Stimulated activated CD8-positive, alpha-beta memory T cell treated with anti-CD3 and anti-CD28 coated beads, Interleukin-2, amount 100 ng/mL, for 1 hour (primary cell): ENCODE measurements at places on chromosomes 5 and 9.

DNA sequence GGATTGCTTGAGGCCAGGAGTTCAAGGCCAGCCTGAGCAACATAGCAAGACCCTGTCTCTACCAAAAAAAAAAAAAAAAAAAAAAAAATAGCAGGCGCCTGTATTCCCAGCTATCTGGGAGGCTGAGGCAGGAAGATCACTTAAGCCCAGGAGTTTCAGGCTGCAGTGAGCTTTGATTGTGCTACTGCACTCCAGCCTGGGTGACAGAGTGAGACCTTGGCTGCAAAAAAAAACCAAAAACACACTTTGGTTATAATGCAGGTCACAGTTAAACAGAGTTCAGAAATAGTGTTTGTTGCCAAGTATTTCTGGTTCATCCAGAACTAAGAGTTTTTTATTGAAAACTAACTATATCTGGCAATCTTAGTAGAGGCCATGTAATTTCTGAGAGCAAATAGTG lies 24.1 kb upstream of the IL6ST start:
- DNase-seq, result no peak

DNA sequence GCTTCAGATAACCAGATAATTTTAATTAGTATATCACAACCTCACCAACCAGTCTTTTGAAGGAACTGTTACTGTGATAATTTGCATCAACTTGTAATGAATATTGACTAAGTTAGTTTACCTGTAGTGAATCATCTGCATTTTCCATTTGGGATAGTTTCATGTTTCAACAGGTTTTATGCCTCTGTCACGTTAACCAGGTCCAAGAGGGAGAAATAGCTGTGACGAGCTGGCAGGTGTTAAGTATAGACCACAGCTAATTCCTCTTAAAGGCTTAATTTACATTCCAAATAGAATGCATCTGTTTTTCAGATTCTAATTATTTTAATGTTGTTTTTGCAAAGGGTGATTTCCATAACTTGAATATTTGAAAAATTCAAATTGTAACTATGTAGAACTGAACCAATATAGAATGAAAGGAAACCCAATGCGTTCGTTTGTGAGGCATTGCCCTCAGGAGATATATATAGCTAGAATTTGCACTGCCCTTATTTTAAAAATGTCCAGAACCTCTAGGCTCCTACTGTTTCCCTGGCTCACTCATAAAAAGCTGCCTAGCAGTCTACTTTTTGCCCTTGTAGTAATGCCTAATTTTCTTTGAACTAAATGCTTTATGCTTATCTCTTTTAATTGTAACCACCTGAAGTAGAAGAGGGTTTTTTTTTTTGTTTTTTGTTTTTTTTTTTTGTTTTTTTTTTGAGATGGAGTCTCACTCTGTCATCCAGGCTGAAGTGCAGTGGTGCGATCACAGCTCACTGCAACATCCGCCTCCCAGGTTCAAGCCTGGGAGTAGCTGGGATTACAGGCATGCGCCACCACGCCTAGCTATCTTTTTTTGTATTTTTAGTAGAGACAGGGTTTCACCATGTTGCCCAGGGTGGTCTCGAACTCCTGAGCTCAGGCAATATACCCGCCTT lies 270.5 kb downstream of the SMARCA2 start:
- no peak for DNase-seq

DNA sequence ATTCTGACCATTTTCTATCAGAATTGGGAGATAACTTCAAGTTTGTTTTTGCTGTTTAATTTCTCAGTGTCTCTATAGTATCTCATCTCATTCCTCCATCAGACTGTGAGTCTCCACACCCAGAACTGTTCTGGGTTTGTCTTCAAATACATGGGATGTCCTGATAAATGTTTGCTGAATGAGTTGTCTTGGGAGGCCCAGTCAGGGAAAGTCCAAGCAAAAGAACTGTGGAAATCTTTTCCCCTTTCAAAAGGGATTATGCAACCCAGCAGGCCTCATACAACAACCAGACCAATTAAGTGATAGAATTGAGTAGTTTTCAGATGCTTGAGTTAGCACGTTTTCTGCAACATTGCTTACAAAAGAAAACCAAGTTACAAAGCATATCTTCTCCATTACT lies 324.4 kb downstream of the BRINP1 start:
- DNase-seq, result no peak

DNA sequence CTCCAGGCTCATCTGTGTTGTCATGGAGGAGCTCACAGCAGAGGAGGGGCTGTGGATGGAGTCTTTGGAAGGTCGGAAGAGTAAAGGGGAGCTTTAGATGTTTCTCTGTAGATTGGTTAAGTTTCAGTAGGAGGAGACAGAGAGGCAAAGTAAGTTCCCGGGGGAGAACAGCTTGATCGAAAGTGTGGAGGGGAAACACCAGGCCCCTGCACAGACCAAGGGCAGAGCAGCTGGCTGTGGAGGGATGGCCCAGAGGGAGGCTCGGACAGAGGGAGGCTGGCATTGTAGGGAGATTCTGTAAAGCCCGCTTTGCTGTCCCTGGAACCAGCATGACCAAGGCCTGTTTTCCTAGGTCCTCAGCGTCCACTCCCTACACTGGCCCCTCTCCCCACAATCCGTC lies 5.3 kb upstream of the OR2V2 start:
- no peak for DNase-seq

DNA sequence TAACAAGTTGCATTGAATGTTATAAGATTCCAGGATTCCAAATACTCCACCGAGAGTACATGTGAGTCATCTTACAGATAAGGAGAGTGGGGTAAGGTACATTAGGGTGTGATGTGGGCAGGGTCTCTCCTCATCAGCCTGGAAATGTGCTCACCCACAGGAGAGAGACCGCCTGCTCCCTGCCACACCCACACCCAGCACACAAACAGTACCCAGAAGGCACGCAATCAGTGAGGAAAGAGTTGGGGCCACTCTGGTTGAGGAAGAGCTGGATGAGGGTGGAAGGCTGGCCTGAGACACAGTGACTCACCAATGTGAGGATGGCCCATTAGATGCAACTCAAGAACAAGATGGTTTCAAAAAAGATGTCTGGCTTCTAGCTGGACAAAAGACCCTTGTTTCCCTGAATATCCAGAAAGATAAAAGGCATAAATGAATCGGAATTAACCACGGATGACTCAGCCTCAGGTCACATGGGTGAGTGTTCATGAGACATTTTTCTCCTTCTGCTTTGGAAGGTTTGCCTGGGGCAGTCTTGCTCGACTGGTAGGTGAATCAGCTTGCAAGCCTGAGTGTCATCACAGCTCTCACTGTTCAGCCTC lies 51.1 kb upstream of the LHFPL2 start:
- DNase-seq, result no peak

GRCh38 chr5:119578937-119579336 lies 50.4 kb upstream of the FAM170A start:
- DNase-seq, result no peak

DNA sequence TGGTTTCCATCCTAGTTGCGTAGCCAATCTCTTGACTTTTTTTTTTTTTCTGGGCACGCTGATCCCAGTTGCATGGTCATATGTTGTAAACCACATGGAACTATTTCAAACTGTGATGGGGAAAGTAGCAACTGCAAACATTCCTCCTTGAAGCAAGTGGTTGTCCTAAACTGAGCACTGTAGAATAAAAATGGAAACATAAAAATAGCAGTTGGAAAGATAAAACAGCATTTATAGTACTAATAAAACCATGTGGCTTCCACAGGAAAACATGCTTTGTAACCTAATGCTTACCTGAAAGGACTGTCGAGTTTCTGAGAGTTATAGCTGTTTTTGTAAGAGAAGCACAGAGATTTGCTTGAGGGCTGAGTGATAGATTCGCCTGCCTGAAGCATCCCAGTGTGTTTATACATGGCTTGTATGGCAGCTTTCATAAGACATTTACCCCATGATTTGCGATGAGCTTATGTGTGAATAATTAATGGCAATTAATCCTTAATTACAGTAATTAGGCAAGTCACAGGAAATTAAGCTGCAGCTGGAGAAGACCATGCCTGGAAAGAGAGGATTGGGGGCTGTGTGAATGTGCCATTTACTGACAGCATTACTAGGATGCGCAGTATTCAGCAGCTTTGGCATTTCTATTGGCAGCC lies 136.5 kb downstream of the PBX3 start:
- no peak for DNase-seq

DNA sequence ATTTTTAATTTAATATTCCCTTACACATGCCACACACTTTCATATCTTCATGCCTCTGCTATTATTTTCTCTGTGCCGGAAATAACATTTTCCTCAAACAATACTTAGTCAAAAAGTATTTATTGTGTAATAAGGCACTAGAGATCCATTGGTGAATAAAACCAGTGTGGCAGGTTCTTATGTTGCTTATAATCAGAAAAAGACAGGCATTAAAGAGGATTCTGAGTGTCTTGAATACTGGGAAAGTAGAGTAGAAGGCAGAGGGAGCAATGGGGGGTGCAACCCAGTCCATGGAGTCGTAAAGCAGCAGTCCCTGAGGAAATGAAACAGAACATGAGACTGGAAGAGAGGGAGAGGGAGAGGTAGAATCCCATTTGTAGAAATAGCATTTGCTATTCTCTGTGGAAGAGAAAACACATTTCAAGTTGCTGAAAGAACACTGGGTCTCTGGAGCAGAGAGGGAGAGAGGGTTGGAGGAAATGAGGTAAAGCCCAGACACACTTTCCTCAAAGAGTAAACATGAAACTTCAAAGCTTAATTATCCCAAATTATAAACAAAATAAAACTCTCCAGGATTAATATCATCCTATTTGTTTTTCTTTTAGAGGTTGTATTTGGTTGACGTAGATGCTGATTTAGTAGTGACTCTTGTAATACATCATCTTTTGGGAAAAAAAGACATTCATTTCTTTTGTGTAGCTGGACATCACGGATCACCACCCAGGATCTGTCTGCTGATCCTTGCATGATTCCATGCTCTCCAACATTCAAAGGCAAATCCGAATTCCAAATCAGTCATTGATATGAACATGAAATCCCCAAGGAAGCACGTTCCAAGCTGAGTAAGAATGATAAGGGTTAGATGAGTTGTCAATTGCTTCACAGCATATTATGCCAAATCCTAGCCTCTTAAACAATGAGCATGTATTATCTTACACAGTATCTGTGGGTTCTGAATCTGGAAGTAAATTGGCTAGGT lies 37.4 kb upstream of the GRAMD2B start:
- no peak for DNase-seq

- DNase-seq, result no peak
These were observed 595.4 kb downstream of the IRX1 start for GRCh38 chr5:4191041-4191440.

DNA sequence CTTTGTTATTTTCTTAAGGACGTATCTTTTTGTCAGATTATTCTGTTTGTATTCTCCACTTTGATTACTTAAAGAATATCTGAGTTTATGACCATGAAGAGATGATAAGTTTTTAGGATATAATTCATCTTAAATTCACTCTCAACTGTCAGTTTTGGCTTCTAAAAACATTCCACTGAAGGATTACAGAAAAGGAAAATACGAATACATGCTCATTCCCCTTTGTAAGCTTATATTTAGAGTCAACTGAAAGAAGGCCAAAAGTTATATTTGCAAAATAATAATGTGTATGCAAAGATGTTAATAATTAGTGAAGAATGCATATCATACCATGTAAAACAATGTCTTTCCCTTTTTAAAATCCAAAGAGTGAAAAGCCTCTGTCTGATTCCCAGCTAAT lies 52.5 kb downstream of the ZNF474 start:
- no peak for DNase-seq

- DNase-seq, result no peak
These were observed 114.4 kb downstream of the SLC28A3 start for GRCh38 chr9:84226126-84226525.

DNA sequence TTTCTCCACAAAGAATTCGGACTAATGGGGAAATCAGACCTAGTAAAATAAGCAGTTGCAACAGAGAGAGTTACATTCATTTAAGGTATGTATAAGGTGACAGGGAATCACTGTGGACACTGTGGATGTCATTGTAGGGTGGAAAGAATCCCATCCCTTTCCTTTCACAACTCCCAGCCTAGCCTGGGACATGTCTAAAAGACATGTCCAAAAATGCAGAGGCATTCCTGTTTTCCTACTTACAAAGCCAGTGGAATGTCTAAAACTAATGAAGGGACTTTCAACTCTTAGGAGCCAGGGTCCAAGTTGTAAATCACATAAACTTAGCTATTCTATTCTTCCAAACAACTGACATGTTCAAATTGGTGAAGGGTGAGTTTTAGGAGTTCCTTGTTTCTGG lies 511.0 kb downstream of the PRELID2 start:
- no peak for DNase-seq

DNA sequence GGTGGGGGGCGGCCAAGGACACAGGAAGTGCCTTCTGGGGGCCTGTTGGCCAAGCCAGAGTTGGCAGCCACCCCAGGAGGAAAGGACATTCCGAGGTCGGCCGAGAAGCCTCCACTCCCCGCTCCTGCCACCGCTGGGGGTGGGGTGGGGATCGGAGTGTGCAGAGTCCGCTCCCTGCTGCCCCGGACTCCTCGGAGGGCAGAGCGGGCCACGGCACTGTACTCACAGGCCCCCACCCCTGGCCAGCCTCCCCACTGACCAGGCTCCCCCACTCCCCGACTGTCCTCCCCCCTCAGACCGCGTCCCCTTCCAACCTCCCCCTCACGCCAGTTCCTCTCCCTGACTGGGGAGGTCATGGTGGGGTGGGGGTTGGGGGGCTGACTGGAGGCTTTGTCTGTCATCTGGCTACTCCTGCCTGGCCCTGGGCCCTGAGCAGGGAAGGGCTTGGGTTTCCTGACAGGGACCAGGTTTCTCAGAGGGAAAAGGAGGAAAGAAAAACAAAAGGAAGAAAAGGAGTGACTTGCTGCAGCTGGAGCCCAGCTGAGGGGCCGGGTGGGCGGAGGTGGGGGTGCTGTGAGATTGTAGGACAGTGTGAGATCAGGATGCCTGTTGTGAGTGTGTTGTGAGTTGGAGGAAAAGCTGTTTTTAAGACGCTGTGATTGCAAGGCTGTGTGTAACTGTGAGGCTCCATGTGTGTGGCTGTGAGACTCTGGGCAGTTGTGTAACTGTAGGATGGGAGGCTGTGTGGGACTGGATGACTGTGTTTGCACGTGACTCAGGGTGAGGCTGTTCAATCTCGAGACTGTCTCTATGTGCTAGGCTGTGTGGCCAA lies 29.7 kb downstream of the CNTFR start:
- no peak for DNase-seq

DNA sequence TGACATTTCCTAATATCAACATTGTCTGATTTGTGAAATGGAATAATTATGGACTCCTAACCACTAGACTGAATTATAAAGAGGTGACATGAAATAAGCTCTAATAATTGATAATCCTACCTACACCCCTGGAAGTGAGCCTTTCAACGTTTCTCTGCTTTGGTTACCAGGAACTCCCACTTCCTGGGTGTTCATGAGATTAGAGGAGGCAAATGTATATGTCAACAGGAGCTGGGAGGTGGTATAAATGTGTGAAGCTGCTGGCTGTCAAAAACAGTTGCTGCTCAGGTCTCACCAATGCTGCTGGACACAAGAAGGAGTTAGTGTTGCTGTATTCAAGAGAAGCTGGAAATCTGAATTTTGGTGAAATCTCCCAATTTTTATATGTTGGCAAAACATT lies 96.8 kb downstream of the CAMK4 start:
- no peak for DNase-seq

GRCh38 chr9:6931913-6932312 lies 174.1 kb downstream of the KDM4C start:
- DNase-seq, result no peak

GRCh38 chr9:109166171-109166770 lies 778 bp downstream of the FRRS1L start:
- DNase-seq, result no peak

- DNase-seq, result no peak
These were observed 86.9 kb downstream of the PTCD2 start for GRCh38 chr5:72407078-72407477.

- no peak for DNase-seq
These were observed 16.8 kb upstream of the COL27A1 start for GRCh38 chr9:114138552-114138971.
